ENCODE measurements at places on chromosomes 2 and 18.

GRCh38 chr2:205288686-205289085, 393.6 kb upstream of the NRP2 start:
- no peak for DNase-seq

GRCh38 chr2:234374736-234375135, 122.1 kb downstream of the ARL4C start:
- no peak for DNase-seq

DNA sequence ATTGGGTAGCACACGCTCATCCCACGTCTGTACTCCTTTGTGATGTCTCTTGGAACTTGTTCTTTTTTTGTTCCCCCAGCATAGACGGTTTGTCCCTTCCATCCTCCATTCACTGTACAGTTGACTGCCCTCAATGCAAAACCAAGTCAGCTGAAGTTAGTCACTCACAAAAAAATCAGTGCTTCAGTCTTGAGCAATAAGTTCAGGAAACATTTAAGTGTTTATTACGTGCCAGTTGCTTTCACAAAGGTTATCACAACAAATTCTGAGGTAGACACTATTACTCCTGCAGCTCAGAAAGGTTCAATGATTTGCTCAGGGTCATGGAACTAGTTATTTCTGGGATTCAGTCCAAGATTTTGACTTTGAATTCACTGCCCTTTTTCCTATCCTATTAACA, 102.2 kb downstream of the PDE1A start:
- peak; percentile 52 for DNase-seq

- DNase-seq, result peak; percentile 96
These were observed 57.9 kb upstream of the MSH2 start for GRCh38 chr2:47344890-47345589.

DNA sequence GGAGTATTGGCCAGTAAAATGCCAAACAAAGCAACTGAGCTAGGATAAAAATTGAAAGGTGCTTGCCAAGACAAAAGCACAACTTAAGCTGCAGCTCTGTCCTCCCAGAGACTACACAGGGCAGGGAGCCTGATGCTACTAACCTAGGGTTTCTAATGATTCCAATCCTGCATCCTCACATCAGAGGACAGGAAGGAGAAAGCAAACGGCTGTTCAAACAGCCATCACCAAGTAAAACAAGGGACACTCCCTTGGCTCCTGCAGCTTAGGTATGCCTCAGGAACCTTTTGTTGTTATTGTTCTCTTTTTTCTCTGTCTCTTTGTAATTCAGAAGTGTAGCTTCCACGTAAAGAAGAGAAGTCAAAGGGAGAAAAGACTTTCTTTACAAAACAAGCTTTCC, 99.5 kb downstream of the TCF4 start:
- DNase-seq, result no peak

Data from astrocyte of the hippocampus (primary cell).